Heart left ventricle (tissue), 16 donors: ENCODE measurements at places on chromosomes 4 and X. TPM values are rescaled to one million over a fixed set of nuclear protein-coding genes. Genes with fewer than 3 reads are reported as not detected.

DNA sequence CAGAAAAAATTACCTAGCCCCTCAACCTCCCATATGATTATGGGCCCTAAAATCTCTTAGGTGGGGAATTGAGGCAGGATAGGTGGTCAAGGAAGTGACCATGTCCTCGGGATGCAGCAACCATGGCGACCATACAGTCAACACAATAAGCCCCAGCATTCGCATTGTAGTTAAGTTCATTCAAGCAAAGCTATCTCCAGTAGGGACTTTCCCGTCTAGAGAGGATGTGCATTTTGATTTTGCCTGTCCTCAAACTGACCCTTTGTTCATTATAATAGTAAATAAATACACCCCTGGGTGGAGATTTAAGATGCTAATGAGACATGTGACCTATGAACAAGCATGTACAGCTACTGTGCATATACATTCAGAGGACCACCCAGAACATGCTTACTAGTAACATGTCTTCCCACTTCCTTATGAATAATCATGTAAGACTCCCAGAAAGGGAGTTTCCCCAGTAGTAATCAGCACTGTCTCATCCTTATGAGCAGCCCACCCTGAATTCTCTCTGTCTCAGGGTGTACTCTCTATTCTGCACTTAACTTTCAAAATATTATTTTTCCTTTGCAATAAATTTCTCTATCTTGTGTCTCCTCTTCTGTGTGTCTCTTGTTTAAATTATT, 74.3 kb downstream of the NUDT11 start:
- DNase-seq: no peak

- DNase-seq: no peak
These were observed 9.3 kb downstream of the PAGE4 start for GRCh38 chrX:49838374-49838773.

The GYPE gene
- polyA plus RNA-seq: 0.27 TPM

The SH3D19 gene
- 61.7 TPM for polyA plus RNA-seq

The ZNF185 gene
- 0.42 TPM for polyA plus RNA-seq

The MGARP gene
- polyA plus RNA-seq: 1.6 TPM
